ENCODE measurements at places on chromosomes 6 and 20. TPM values are rescaled to one million over a fixed set of nuclear protein-coding genes. Genes with fewer than 3 reads are reported as not detected.

GRCh38 chr20:57633945-57634491 is 13.8 kb upstream of the ZBP1 start:
- no peak overlapping the region for H3K27ac ChIP-seq
- no peaks in the 10 kb centered on the region for H3K27me3 ChIP-seq
- no peaks in the 10 kb centered on the region for H3K36me3 ChIP-seq
- DNase-seq: no peak
- H3K4me3 ChIP-seq: no peak overlapping the region

Gene NUDT3
- total RNA-seq: 11.5 TPM

DNA sequence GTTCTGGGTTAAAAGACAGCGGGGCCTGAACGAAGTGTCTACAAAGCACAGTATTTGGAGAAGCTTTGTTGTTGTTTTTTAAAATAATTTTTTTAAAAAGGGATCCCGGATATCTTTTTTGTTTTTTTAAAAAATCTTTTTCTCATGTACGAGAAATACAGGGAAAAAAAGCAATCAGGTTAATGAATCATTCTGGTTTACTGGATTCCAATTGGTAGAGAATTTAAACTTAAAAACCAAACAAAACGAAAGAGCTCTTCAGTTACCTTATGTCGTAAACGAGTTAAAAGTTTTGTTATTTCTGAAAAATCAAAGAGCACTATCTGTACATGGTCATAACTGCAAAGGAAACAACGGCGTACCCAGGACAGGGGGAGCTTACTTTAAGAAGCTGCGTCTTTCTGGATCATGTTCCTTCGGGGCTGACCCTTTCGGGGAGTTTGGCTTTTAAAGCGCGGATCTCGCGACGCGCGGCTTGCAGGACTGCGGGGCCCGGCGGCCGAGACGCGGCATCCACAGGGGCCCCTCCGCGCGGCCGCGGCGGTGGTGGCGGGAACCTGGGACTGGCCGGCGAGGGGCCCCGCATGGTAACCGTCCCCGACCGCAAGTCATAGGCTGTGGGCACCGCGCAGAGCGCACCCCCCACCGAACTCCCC is 927 bp downstream of the IL20RA start:
- peaks cover 13% of the 10 kb centered on the region for H3K27me3 ChIP-seq
- no peak overlapping the region for H3K27ac ChIP-seq
- peak; percentile 70 for DNase-seq
- H3K4me3 ChIP-seq: peak overlapping the region; percentile 84
- H3K4me1 ChIP-seq: no peaks in the 10 kb centered on the region

- no peak overlapping the region for H3K27ac ChIP-seq
- no peak overlapping the region for H3K4me3 ChIP-seq
- no peaks in the 10 kb centered on the region for H3K36me3 ChIP-seq
- H3K4me1 ChIP-seq: no peaks in the 10 kb centered on the region
- H3K27me3 ChIP-seq: no peaks in the 10 kb centered on the region
Measured at GRCh38 chr6:126145351-126145750, 159.0 kb downstream of the TRMT11 start.

DNA sequence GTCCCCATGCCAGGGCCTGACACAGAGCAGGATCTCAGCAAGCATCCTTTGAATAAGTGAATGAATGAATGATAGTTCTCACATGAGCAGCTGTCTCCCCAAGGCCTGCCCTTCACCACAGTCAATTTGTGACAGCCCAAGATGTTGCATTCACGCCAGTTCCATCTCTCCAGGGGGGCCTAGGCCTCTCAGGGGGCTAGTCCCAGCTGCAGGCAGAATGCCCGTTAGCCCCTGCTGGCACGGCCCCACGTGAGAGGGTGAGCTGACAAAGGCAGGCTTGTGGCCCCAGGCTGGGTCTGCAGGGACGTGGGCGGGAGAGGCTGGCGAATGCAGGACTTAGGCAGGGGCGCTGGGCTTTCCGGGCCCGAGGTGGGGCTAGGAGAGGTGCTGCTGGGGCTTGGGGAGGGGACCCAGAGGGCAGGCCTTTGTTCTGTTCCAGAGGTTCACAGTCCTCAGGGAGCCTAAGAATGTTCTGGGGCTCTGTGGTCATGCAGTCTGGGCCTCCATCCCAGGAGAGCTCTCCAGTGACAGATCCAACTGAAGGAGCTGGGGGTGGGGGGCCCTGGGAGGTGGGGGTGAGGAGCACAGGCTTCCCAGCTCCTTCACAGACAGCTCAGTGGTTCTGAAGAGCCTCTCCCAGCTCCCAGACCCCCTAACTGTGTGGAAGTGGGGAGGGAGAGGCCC is 30.5 kb upstream of the TLDC2 start:
- H3K4me3 ChIP-seq: no peak overlapping the region
- no peaks in the 10 kb centered on the region for H3K27me3 ChIP-seq
- peaks cover 42% of the 10 kb centered on the region for H3K4me1 ChIP-seq
- H3K36me3 ChIP-seq: no peaks in the 10 kb centered on the region
- H3K27ac ChIP-seq: peak overlapping the region; percentile 99
- no peak for DNase-seq

Gene ZMYND8
- 14.3 TPM for total RNA-seq

DNA sequence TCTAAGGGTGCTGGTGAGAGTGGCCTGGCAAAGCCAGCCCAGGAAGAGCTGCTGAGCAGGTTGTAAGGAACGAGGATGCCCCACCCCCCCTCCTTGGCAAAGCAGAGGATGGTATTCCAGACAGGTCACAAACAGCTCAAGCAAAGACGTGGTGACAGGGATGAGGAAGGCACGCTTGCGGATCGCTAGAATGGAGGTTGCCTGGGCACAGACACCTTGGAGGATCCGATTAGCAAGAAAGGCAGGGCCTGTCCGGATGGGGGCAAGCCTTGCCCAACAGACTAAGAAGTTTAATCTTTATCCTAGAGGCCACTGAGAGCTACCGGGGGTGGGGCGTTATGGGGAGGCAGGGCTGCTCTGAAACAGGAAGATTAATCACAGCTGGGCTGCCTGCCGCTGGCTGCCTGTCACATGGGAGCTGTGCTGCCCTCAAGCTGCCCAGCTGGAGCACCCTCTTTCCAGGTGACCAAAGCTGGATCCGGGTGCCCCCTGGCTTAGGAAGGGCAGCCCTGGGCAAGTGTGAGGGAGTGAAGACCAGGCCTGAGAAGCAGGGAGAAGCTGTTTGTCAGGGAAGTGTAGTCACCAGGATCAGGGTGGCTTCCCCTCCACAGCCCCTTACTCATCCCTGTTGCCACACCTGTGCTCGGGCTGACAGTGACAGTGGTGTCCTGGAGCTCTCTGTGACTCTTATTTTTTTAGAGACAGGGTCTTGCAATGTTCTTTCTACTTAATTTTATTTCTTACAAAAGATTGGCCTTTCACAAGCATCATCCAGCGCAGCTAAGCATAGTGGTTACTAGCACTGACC is 9.1 kb upstream of the MAPK13 start:
- no peak overlapping the region for H3K4me3 ChIP-seq
- no peaks in the 10 kb centered on the region for H3K36me3 ChIP-seq
- no peaks in the 10 kb centered on the region for H3K27me3 ChIP-seq
- no peak overlapping the region for H3K27ac ChIP-seq

Gene OR2J2
- not detected for total RNA-seq

DNA sequence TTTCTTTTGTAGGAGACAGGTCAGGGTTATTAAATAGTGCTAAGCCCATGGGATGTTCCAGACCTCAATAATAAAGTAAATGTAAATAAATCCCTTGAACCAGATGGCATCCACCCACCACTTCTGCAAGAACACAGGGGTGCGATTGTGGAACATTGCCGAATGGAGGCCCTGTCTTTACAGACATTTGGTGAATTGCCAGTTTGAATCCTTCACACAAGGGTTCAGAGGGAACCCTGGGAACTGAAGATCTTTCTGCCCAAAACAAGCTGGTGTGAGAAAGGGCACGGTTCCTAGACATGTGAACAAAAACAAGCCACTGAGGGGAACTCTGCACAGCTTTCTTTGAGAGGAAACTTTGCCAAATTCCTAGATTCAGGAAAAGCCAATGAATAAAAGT is 30.2 kb upstream of the RNF8 start:
- no peaks in the 10 kb centered on the region for H3K27me3 ChIP-seq
- peak overlapping the region; percentile 56 for H3K27ac ChIP-seq
- no peak overlapping the region for H3K4me3 ChIP-seq
- peaks cover 32% of the 10 kb centered on the region for H3K4me1 ChIP-seq
- peak; percentile 21 for DNase-seq

DNA sequence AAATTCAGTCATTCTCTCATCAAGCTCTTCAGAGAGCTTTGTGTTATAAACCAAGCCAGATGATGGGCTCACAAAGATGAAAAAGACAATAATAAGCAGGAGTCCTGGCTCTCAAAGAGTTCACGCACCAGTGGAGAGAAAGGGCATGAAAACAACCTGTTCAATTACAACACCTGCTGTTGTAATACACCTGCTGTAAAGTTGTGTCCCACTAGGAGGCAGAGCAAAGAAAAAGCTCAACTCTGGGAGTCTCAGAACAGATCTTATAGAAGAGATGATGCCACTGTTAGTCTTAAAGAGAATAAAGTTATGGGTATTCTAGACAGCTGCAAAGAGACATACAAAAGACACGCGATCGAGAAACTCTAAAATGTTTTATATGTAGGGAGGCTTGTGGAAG is 100.6 kb downstream of the DCDC2 start:
- H3K4me1 ChIP-seq: no peaks in the 10 kb centered on the region
- H3K27ac ChIP-seq: no peak overlapping the region
- DNase-seq: no peak
- H3K36me3 ChIP-seq: no peaks in the 10 kb centered on the region
- H3K4me3 ChIP-seq: no peak overlapping the region
